Smooth muscle cell of the coronary artery (primary cell): ENCODE measurements at places on chromosomes 2 and 18. TPM values are rescaled to one million over a fixed set of nuclear protein-coding genes. Genes with fewer than 3 reads are reported as not detected.

The TRIM43 gene
- total RNA-seq: not detected in 2 replicates

The LIMS4 gene
- total RNA-seq: 1.4 and 11.9 TPM in 2 replicates

The STON1 gene
- total RNA-seq: 4.2 and 9.5 TPM in 2 replicates

The GDF7 gene
- total RNA-seq: under 0.01 and 2.9 TPM in 2 replicates

The ANKRD29 gene
- 0.60 and 17.8 TPM in 2 replicates for total RNA-seq

The ALPP gene
- total RNA-seq: not detected in 2 replicates

The SLC14A1 gene
- 4.4 and 225 TPM in 2 replicates for total RNA-seq

The TRIM54 gene
- not detected in 2 replicates for total RNA-seq

The B3GNT2 gene
- 4.7 and 21.8 TPM in 2 replicates for total RNA-seq
